AG09309 (cell line): ENCODE measurements at places on chromosomes 4 and X.

- DNase-seq: no peak
Measured at GRCh38 chrX:46961574-46962283, 49.5 kb downstream of the JADE3 start.

- DNase-seq: no peak
Measured at GRCh38 chr4:74258963-74259362, 49.3 kb upstream of the EPGN start.

DNA sequence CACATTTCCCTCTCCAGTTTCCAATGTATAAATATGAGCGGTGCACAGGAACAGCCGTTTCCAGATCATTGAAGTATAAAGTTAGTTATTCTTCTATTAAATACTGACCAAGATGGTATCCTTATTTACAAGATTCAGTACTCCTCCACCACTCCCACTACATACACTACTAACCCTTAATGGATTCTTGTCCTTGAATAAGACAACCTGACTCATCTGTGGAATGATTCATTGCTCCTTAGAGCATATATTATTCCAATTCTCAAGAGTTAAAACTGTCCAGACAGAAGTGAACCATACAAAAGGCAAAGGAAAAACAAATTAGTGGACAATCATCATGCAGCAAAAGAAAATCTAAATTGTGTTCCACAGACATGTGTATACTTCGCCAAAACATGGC lies 373.3 kb downstream of the IDS start:
- DNase-seq: no peak

- no peak for DNase-seq
Measured at GRCh38 chr4:18138076-18138665, 116.6 kb upstream of the LCORL start.

GRCh38 chr4:169220447-169220846 lies 50.3 kb downstream of the SH3RF1 start:
- DNase-seq: no peak

DNA sequence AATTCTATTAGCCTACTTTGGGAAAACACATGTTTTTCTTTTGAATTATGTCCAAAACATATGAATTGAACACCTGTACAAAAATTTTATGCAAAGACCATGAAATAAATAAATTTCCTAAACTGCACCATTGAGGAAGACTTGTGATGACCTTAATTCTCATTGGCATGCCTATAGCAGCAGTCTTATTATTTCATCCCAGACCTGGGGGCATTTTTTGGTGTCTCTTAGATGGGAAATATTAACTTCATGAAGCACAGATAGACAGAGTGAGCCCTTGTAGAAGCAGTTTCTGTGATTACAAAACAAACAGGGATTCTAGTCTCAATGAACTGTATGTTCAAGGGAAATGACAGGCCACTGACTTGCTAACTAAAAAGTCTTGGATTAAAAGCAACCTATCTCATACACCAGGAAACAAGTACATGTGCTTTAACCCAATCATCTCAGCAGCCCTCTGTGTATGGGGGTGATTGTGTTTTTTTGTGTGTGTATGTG lies 32.0 kb upstream of the HPGD start:
- no peak for DNase-seq

DNA sequence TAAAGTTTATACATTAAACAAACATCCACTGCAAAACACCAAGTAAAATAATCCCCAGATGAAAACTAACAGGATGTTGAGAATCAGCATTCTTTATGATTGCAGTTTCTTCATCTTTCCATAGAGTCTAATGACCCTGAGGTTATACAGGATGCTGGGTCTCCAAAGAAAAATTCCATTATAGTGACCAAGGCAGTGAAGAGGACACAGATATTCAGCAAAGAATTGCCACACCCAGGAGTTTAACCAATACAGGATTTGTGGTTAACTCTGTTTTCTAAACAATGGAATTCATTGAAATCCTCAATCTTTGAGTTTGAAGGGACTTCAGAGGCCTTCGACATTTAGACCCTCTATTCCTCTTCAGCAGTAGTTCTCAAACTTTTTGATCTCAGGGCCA lies 76.2 kb upstream of the ESX1 start:
- no peak for DNase-seq

GRCh38 chr4:151361966-151362365 lies 36.6 kb upstream of the SH3D19 start:
- no peak for DNase-seq

DNA sequence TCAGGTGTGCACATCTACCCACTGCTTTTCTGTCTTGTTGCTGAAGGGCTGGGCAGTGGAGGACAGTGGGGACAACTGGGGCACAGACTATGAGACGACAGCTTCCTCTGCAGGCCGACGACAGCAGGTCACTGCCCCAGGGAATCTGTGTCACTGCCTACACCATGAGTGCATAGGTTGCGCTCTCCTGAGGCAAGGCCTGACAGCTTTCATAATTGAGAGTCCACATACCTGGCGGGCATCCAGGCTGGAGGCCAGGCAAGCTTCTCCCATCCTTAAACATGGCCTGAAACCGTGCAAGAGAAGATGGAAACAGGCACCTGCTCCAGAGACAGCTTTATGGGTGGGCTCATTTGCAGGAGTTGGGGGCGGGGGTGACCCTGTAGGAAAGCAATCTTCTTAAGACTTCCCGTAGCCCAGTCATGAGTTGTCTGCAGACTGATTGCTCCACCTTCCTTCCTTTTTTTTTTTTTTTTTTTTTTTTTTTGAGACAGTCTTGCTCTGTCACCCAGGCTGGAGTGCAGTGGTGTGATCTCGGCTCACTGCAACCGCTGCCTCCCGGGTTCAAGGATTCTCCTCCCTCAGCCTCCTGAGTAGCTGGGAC lies 2.9 kb downstream of the ANOS1 start:
- no peak for DNase-seq

DNA sequence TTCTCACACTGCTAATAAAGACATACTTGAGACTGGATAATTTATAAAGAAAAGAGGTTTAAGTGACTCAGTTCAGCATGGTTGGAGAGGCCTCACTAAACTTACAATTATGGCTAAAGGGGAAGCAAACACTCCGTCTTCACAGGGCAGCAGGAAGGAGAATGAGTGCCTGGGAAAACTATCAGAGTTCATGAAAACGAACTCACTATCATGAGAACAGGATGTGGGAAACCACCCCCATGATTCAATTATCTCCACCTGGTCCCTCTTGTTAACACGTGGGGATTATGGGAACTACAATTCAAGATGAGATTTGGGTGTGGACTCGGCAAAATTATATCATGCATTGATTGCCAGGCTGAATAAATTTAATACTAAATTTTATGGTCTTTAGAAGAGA lies 592.7 kb downstream of the GRXCR1 start:
- no peak for DNase-seq

- no peak for DNase-seq
Measured at GRCh38 chrX:66672106-66672505, 33.2 kb upstream of the EDA2R start.
